Right ventricle myocardium superior (tissue), 1 donor: ENCODE measurements at places on chromosomes 16 and 17. TPM values are rescaled to one million over a fixed set of nuclear protein-coding genes. Genes with fewer than 3 reads are reported as not detected.

- no peak for DNase-seq
Measured at GRCh38 chr16:55663765-55664677, 8.2 kb downstream of the SLC6A2 start.

Gene C16orf74
- 2.3 TPM for total RNA-seq

Gene GGT6
- total RNA-seq, result not detected

- peak; percentile 79 for DNase-seq
Measured at GRCh38 chr17:51261024-51261963, 948 bp downstream of the UTP18 start.

Gene GCGR
- total RNA-seq, result not detected

DNA sequence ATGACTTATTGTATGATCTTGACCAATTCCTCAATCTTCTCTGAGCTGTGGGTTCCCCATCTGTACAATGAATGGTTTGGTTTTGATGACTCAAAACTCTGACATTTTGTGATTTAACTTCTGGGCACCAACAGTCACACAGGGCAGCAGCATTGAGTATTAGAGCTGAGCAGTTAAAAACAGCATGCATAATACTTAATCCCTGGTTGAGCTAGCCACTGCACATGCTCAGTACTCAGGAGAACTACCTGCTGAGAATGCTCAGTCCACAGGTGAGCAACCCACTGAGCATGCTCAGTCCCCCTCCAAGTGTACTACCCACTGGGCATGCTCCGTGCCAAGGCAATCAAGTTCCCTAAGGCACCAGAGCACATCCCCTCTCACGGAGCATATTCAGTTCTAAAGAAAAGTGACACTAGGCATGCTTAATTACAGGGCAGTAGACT, 68.7 kb downstream of the AIPL1 start:
- no peak for DNase-seq

Gene KAT2A
- 22.6 TPM for total RNA-seq

DNA sequence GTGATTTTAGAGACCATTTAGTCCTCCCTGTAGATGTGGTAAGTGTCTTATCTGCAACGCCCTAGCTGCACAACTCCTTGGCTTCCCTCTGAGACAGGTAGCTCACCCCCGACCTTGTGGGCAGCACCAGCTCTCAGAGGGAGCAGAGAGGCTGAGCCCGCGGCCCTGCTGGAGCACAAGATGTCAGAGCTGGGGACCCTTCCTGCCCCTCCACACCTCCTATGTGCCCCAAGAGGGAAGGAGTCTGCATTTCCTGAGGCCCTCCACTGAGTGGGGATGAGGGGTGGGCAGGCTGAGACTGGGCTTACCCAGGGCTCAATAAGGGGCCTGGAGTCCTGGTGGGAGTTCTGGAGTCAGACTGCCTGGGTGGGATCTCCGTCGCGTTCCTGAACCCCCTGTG, 12.2 kb upstream of the ADGRG1 start:
- DNase-seq, result peak; percentile 6

DNA sequence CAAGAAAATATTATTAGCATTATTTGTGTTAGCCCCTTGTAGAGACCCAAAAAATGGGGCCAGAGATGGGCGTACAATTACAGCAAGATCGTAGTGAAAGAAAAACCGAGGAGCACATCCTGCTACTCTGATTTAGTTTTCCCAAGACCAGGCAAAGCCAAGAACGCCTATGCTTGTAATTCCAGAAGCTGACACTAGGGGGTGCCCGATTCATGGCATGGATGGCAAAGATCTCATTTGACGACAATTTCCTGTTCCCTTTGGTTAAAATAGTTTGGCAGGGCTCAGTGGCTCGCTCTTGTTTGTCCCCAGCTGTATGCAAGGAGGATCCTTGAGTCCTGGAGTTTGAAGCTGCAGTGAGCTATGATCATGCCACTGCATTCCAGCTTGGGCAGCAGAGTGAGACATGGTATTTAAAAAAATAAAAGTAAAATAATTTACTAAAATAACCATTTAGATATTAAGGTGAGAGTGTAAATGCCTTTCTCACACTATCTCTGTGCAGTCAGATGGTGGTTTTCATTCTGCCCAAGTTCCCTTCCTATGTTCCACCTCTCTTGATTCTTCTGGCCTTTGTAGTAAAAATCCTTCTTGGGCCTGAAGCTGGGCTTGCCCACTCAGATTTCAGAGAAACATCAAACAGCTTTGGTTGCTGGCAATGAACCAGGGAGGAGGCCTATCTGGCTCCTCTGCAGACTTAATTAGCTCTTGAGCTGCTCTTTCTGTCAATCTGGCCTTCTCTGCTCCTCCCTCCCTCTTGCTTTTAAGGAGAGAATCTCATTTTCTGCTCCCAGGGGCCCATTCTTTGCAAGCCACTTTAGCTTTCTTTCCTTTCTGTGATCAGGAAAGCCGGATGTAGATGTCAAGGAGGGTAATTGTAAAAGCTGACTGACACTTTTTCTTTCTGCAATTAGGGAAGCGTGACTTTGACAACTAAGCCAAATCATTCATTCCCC, 31.2 kb downstream of the TMEM238L start:
- no peak for DNase-seq

GRCh38 chr16:24070851-24071250, 185.3 kb upstream of the CACNG3 start:
- DNase-seq, result no peak

Gene UNC13D
- 10.6 TPM for total RNA-seq

GRCh38 chr16:56336711-56337110, 88.6 kb downstream of the AMFR start:
- peak; percentile 38 for DNase-seq

DNA sequence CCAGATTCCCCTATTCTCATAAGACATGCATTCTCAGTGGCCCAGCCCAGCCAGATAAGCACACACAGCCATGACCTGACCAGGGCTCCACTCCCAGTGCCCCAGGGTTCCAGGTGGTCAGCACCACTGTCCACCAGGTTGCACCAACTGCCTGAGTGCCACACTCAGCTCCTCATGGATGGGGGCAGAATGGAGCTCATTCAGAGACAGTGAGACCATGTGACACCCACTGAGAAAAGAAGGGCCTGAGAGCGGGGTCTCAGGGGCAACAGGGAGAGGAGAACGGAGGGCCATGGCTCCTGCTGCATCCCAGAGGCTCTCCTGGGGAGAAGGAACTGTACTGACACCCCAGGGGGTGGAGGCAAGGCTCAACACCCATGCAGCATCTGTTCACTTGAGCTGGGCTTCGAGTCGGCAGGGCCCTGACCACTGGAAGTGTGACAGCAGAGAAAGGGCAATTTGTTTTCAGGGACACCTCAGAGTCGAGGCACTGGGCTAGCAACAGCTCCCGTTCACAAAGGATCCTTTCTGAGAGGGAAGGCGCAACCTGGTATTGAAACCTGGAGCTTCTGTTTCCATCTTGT, 18.7 kb upstream of the SLC38A8 start:
- DNase-seq, result no peak

- DNase-seq, result no peak
Measured at GRCh38 chr17:28959471-28959871, 8.2 kb upstream of the PHF12 start.

Gene ABCC12
- not detected for total RNA-seq

- no peak for DNase-seq
Measured at GRCh38 chr17:60086818-60087591, 8.3 kb upstream of the HEATR6 start.

Gene FBXO39
- total RNA-seq, result 0.13 TPM

- no peak for DNase-seq
Measured at GRCh38 chr16:55055262-55055661, 124.6 kb downstream of the IRX5 start.

Gene SPIRE2
- total RNA-seq, result 1.2 TPM

DNA sequence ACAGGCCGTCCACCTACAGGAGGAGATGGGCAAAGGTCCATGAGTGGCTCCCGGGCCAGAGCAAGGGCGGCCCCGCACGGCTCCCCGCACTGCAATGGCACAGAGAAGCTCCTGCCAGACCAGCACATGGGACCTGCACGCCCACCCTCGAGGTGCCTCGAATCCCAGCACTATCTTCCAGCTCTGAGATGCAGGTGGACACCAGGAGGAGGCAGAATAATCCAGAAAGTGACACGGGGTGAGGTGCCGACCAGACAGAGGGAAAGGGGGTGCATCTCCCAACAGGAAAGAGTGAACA, 26.5 kb upstream of the C16orf95 start:
- DNase-seq, result no peak

Gene INCA1
- 2.8 TPM for total RNA-seq

DNA sequence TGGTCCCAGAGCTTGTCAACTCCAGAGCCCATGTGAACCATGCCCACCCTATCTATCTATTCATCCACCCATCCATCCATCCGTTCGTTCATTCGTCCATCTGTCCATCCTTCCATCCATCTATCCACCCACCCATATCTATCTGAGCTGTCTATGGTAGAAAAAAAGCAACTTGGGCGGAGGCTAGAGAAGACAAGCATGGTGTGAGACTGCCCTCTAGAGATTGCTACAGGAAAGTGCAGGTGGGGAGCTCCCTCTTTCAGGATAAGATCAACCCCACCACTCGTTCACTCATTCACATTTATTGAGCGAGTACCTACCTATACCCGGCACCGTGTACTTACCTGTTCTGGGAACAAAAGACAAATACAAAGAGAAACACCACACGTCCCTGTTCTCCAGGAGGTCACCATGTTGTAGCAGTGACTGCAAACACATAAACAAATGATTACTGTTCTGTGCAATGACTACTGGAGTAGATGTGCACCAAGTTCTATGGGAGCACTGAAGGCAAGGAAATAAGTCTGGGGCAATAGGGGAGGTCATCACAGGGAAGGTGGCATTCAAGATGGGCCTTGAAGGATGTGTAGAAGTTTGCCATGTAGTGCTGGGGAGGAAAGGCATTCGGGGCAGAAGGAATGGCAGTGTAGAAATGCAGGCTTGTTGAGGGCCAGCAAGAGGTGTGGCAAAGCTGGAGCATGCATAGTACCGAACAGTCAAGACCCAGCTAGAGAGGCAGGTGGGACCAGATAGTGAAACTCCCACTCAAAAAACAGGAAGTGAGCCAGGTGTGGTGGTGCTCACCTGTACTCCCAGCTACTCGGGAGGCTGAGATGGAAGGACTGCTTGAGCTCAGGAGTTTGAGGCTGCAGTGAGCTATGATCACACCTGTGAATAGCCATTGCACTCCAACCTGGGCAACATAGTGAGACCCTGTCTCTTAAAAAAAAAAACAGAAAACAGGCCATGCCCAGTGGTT, 13.4 kb upstream of the ATP5MC1 start:
- DNase-seq, result no peak

Gene SLFN12L
- 0.19 TPM for total RNA-seq

DNA sequence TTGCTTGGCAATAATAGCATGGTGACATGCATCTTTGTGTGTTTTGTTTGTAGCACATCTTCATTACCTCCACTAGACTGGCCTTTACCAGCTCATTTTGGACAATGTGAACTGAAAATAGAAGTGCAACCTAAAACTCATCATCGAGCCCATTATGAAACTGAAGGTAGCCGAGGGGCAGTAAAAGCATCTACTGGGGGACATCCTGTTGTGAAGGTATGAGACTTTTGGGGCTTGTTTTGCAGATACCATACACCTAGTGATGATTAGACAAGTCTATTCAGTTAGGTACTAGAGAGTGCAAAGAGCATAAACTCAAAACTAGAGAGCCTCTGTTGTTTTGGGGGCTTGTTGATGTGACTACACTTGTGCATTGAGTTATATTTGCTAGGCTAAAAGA, 41.2 kb downstream of the NFATC3 start:
- no peak for DNase-seq
